Right hindlimb (tissue), 1 donor: ENCODE measurements at places on chromosomes 2 and 18.

DNA sequence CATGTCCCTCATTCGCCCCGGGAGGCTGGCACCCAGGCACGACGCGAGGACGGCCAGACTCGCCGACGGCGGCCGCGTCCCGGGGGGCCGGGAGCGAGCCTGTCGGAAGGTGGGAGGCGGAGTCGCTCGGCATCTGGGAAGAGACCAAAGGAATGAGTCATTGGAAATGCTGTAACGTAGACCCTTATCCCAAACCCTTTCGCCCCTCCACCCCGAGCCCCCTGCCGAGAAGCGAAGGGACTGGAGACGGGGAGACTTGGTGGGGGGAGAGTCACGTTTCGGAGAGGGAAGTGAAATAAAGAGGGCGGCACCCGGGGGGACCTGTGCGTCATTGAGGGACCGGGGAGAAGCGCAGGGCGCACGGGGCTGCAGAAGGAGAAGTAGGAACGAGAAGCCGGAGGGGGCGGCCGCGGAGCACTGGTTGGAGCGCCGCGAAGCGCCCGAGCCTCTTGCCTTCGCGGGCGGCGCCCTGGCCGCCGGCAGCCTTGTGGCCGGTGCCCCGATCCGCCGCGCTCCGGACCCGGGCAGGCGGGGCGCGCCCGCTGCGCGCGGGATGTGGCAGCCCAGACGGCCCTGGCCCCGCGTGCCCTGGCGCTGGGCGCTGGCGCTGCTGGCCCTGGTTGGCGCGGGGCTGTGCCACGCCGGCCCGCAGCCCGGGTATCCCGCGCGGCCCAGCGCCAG lies at the start of gene EMILIN2:
EMILIN2 (plus strand) TSS at position 371 of the 681 bp plus-strand sequence; CDS start at position 554, 183 bp downstream.
- peak; percentile 87 for DNase-seq

- no peak for DNase-seq
Measured at GRCh38 chr2:168357797-168358472, 98.1 kb upstream of the CERS6 start.

GRCh38 chr2:70144443-70145143 lies 46.2 kb downstream of the C2orf42 start:
- no peak for DNase-seq

- no peak for DNase-seq
Measured at GRCh38 chr2:75315436-75315835, 116.1 kb upstream of the TACR1 start.

- no peak for DNase-seq
Measured at GRCh38 chr2:61249521-61250071, 87.6 kb downstream of the C2orf74 start.
